ENCODE measurements at places on chromosomes 1 and 21.
A peak's percentile ranks its signal among the peaks of the same experiment; 100 is the strongest.

DNA sequence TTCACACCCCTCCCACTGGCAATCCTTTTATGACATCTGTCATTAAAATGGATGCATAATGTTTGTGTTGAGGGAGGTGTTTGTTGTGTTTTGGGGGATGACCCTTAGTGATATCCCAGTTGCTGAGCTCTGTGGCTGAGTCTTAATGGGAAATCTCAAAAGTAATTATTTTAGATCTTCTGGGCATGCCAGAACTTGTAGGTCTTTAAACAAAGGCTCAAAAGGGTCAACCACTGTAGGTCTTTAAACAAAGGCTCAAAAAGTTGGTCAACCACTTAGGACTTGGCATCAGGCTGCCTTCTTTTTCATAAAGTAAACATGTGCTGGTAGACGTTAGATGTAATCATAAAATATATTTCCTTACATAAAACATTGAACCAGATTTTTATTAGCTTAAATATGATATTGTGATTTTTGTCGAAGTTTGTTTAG lies 78.0 kb downstream of the CDC14A start:
- DNase-seq: peak; percentile 26

DNA sequence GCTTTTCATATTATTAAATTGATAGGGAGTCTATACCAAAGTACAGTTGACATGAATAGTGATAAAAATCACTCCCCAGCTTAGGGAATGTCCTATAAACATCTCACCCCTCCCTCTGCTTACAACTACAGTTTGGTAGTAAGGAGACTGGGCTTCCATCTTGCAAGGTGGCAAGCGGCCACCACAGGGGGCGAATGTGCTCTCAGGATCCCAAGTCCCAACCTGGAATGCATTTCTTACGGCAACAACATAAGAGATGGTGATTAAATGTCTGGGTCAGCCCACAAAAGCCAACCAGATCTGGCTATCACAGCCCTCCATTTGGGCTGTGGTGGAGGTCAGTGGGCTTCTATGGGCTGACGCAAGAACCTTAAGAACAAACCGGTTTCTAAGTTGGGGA lies 68.0 kb downstream of the SMYD2 start:
- no peak for DNase-seq

DNA sequence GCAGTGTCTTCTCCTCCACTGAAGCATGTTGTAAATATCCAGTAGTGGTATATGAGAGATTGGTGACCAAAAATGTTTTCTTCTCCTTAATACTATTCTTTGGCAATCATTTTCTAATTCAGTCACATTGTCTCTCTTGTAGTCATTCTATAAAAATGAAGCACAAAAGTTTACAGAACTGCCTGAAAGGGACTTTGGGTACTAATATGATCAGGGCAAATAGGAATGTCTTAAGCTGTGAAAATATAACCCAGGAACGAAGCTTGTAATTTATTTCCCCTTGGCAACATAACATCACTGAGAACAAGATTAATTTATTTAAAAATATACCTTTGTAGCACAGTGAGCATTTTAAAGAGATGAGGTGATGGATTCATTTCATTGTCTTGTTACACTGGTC lies 4.9 kb downstream of the B3GALT2 start:
- no peak for DNase-seq

DNA sequence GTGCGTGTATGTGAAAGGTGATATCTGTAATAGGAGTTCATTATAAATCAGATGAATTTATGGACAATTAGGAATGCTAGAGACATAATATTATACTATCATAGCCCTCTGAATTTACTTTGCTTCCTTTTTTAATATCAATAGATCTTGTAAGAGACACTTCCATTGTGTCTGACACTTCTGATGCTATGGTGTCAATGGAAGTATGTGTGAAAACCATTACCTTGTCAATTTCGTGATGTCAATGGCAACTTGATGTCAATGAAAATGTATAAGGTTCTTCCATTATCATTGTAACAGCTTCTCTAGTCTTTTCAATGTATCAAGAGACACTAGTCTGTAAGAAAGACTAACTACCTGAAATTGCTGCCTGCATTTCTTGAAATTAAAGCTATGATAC lies 296.8 kb upstream of the DPYD start:
- DNase-seq: no peak

- DNase-seq: no peak
Observed at GRCh38 chr1:147260956-147261355, 18.5 kb downstream of the CHD1L start.

DNA sequence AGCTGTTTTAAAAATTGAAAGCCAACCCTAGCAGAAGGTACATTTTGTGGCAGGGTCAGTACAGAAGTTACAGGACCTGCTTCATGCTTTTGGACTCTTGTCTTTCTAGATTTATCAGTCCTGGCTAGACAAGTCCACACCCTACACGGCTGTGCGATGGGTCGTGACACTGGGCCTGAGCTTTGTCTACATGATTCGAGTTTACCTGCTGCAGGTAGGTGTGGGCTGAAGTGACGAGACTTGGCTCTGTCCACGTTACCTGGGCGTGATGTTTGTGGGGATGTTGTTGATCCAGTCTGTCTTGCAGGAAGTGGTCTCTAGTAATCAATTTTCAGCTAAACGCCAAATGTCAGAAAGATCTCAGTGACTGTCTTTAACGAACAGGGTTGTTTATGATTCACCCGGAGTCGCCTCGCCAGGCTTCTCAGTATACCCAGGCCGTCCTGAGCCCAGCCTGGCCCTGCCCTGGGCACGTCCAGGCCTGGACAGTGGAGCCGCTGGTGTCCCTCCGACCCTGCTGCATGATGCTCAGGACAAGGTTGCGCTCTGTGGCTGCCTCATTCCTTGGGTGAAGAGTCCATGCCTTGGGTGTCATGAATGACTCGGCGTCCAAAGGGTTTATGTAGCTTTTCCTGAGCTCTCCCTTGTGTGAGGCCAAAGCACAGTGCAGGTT lies 5.5 kb downstream of the RER1 start:
- no peak for DNase-seq

DNA sequence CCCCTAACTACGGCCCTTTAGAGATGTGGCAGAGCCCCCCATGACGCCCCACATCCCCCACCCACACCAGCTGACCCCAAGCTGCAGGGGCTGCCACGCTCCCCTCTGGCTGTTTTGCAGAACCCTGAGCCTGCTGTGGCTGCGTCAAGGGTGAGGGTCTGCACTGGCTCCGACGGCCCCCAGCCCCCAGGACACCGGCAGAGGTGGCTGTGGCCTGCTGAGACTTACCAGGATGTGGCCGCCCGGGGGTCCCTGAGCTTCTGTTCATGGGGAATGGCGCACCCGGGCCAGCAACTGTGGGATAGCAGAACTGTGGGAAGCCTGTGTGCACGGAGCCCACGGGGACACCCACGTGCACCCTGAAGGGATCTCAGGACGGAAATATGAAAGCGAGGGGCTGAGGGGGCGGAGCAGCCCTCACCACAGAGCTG lies 12.8 kb upstream of the RNF223 start:
- no peak for DNase-seq

- no peak for DNase-seq
Observed at GRCh38 chr1:246875041-246876026, 56.4 kb downstream of the AHCTF1 start.

GRCh38 chr21:40244981-40245380 lies 377.7 kb downstream of the PCP4 start:
- no peak for DNase-seq

DNA sequence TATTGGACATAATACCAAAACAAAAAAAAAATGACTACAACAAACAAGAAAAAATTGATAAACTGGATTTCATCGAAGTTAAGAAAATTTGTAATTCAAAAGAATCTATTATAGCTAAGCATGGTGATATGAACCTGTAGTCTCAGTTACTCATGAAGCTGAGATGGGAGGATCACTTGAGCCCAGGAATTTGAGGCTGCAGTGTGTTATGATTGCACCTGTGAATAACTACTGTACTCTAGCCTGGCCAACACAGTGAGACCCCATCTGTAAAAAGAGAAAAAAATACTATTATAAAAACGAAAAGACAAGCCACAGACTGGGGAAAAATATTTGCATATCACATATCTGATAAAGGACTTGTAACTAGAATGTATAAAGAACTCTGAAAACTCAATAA lies 24.5 kb upstream of the TRIM62 start:
- DNase-seq: no peak

DNA sequence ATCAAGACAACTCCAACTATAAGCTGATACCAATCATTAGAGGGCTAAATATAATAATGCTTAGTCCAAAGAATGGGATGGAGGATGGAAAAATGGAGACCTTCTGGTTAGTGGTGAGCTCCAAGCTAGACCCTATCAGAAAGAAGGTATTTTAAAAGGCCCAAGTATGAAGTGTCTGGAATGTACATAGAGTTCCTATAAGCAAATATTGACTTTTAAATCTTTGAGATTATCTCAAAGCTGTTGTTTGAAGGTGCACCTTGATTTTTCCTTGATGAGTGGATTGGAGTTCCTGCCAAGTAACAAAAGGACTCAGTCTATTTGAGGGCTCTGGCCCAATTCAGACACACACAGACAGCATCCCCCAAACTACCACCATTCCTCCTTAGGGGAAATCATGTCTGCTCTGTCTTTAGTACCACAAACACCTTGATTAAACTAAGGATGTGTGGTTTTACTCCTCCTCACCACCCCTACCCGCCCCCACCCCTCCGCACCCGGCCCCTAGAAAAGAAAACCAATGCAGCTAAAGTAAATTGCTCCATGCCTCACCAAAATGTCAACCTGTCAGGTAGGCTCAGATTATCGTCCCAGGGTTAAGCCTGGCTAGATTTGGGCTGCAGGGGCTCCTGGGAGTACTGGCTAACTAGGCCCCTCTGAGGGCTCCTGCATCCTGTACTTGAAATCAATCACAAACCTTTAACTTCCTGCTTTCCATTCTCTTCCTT lies 59.4 kb downstream of the CDC7 start:
- DNase-seq: no peak

GRCh38 chr1:228867108-228867950 lies 132.1 kb downstream of the RHOU start:
- no peak for DNase-seq

GRCh38 chr1:185368913-185369491 lies 52.0 kb upstream of the IVNS1ABP start:
- DNase-seq: no peak

GRCh38 chr1:164803366-164803765 lies 244.4 kb downstream of the PBX1 start:
- DNase-seq: no peak

GRCh38 chr1:67680486-67680885 lies 4.5 kb upstream of the GADD45A start:
- DNase-seq: no peak

- DNase-seq: peak; percentile 8
Observed at GRCh38 chr1:237287876-237288521, 246.0 kb downstream of the RYR2 start.

DNA sequence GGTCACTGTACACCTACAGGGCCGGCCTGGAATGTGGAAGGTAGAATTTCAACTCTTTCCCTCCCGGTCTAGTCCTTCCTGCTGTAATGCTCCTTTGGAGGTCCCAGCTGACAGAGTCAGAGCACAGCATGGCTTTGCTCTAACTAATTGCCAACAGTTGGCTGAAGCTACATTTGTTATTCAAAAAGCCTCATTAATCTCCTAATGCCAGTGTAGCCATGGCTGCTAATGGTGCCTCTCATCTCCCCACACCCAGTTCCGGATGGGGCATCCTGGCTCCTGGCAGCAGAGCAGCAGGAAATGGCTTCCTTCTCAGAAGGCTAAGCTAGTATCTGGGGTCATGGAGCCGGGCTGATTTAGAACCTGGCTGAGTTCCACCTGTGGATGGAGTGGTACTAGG lies 18.7 kb upstream of the CAMK1G start:
- DNase-seq: no peak

GRCh38 chr1:219459351-219460080 lies 153.4 kb downstream of the ZC3H11B start:
- no peak for DNase-seq

DNA sequence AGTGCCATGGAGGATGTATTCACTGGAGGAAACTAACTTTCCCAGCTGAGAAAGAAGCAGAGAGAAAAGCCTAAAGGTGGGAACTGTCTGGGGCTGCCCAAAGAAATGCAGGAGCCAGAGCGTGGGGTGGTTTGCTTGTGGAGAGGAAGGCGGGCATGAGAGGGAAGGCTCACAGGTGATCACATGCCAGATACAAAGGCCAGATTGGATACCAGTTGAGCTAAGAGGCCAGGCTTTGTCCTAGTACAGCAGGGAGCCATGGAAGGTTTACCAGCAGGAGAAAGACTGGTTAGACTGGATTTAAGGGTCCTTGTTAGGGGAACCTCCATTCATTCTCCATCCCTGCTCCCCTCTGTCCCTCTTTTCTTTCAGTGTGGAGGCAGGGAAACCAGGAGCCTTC lies 66.4 kb downstream of the BEND5 start:
- no peak for DNase-seq

DNA sequence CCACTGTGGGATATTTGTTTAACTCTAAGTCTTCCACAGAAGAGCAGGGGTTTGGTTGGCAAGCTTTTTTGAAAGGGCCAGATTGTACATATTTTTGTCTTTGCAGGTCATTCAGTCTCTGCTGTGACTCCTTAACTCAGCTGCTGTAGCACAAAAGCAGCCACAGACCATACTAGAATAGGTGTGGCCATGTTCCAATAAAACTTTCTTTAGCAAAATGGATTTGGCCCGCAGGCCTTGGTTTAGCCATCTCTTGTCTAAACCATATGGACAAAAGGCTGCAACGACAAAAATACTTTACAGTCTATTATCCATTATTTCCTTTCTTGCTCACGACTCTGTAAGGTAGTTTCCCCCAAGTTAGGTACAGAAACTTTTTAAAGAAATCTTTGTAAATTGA lies 60.5 kb downstream of the ESRRG start:
- no peak for DNase-seq

DNA sequence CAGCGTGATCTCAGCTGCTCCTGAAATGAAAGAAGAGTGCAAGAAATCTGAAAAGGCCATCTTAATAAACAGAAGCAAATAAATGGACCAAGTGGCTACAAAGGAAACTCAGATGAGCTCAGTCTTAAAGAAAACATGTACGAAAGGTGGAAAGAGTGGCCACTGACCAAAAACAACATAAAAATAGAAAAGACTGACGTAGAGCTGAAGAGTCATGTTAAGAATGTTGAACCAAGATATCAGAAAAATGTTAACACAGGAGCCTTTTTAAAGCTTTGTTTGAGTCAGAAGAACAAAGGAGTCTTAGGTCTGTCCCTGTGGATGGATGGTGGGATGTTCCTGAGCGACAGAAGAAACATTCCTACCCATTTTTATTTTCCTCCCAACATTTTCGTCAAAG lies 30.8 kb upstream of the ZNF648 start:
- no peak for DNase-seq

Data from NCI-H748 treated with DMSO at 0.1 percent for 48 hours (cell line).